ENCODE measurements at places on chromosomes 4 and X. TPM values are rescaled to one million over a fixed set of nuclear protein-coding genes. Genes with fewer than 3 reads are reported as not detected.

Gene PASD1
- not detected for total RNA-seq

Gene MAOB
- total RNA-seq, result 0.27 TPM

Gene SOX3
- not detected for total RNA-seq

Gene FAT1
- total RNA-seq, result 132 TPM

Gene ADH7
- total RNA-seq, result not detected

GRCh38 chr4:123116412-123116811, 194.0 kb upstream of the NUDT6 start:
- H3K4me1 ChIP-seq, result peaks cover 6% of the 10 kb centered on the region
- no peak overlapping the region for H3K4me3 ChIP-seq
- no peaks in the 10 kb centered on the region for H3K36me3 ChIP-seq
- H3K27me3 ChIP-seq, result no peaks in the 10 kb centered on the region
- no peak overlapping the region for H3K27ac ChIP-seq

- H3K27me3 ChIP-seq, result no peaks in the 10 kb centered on the region
- H3K36me3 ChIP-seq, result peaks cover 98% of the 10 kb centered on the region
- H3K4me3 ChIP-seq, result no peak overlapping the region
- H3K27ac ChIP-seq, result peak overlapping the region; percentile 40
- peaks cover 8% of the 10 kb centered on the region for H3K4me1 ChIP-seq
- DNase-seq, result no peak
Observed at GRCh38 chr4:2942532-2943363, 20.5 kb downstream of the NOP14 start.

GRCh38 chrX:55240788-55241340, 20.7 kb downstream of the PAGE5 start:
- no peaks in the 10 kb centered on the region for H3K27me3 ChIP-seq
- H3K4me3 ChIP-seq, result no peak overlapping the region
- no peak for DNase-seq
- no peak overlapping the region for H3K27ac ChIP-seq
- H3K4me1 ChIP-seq, result no peaks in the 10 kb centered on the region

DNA sequence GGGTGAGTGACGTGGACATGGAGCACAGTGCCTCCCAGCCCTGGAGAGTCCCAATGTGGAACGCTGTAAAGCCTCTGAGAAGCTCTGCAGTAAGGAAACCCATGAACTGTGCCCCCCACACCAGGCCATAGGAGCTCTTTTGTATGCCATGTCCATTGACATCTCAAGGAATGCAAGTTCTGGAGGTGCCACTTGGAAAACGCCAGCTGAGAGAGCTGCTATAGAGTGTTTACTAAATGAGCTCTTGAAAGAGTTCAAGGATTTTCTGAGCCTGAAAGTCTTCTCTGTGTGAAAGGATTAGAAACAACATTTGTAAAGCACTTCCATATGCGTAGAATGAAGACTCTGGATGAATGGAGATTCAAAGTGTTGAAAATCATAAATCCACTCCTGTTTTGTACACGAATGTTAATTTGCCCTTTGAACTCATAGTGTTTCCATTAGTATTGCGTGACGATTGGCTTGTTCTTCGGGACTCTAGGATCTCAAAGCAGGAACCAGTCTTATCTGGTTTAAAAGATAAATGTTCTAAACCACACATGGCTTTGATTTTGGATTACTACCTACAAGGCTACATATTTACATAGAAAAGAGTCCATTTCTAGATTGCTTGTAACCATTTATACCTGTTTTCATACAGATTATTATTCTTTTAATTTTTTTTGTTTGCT, 41.8 kb upstream of the STOX2 start:
- H3K27me3 ChIP-seq, result peaks cover 11% of the 10 kb centered on the region
- DNase-seq, result no peak
- no peak overlapping the region for H3K4me3 ChIP-seq
- H3K4me1 ChIP-seq, result no peaks in the 10 kb centered on the region

DNA sequence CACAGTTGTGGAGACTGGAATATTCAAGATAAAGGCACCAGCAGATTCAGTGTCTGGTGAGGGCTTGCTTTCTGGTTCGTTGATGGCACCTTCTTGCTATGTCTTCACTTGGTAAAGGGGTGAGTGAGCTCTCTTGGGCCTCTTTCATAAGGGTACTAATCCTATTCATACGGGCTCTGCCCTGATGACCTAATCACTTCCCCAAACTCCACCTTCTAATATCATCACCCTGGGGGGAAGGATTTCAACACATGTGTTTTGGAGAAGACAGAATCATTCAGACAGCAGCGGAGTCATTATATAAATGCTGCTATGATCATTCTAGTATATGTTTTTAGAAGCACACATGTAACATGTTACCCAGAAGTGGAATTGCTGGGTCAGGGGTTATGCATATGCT, 295.3 kb upstream of the CTSO start:
- no peak overlapping the region for H3K4me3 ChIP-seq
- H3K27me3 ChIP-seq, result no peaks in the 10 kb centered on the region
- H3K4me1 ChIP-seq, result no peaks in the 10 kb centered on the region
- no peak overlapping the region for H3K27ac ChIP-seq
- DNase-seq, result peak; percentile 8

DNA sequence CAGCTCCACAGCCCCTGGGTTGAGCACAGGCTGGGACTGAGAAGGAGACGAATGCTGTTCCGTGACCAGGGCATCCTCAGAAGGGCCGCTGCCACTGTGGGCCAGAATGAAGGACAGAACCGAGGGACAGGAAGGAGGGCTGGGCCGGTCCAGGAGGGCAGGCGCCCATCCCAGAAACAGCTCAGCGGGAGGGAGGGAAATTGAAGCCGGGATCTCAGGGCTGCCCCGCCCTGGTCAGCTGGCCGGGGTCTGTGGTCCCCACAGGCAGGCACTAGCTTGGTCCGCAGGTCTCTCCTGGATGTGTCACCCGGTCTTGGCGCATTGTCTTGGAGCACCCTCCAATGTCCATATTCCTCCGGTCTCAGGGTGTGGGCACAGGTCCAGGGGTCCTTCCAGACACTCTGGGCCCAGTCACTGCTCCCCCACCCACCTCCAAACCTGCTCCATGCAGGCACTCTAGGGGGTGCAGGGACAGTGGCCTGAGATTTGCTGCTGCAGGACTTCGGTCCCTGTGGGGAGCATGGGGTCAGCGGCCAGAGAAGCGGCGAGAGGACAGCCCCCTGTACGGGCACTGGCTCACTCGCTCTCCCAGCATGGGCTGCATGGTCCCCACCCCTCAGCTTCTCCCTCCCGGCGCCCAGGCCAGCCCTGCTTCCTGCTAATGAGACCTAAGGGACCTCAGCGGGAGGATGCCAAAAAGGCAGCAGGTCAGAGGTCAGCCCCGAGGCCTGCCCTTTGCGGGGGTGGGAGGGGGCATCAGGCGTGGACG, 23.9 kb upstream of the MXD4 start:
- no peaks in the 10 kb centered on the region for H3K36me3 ChIP-seq
- H3K4me3 ChIP-seq, result no peak overlapping the region
- H3K27me3 ChIP-seq, result no peaks in the 10 kb centered on the region
- H3K4me1 ChIP-seq, result no peaks in the 10 kb centered on the region

GRCh38 chr4:95290702-95291101, 258.1 kb downstream of the UNC5C start:
- no peak overlapping the region for H3K27ac ChIP-seq
- DNase-seq, result peak; percentile 47
- H3K27me3 ChIP-seq, result no peaks in the 10 kb centered on the region
